Activated CD4-positive, alpha-beta T cell treated with anti-CD3 and anti-CD28 coated beads, Interleukin-2, amount 50 U/mL, for 1 hour (primary cell): ENCODE measurements at places on chromosomes 4 and X.
A peak's percentile ranks its signal among the peaks of the same experiment; 100 is the strongest.

GRCh38 chrX:132631579-132632232 is 142.9 kb upstream of the MBNL3 start:
- DNase-seq, result no peak

- DNase-seq, result no peak
Measured at GRCh38 chr4:14767142-14767541, 235.1 kb upstream of the CPEB2 start.

DNA sequence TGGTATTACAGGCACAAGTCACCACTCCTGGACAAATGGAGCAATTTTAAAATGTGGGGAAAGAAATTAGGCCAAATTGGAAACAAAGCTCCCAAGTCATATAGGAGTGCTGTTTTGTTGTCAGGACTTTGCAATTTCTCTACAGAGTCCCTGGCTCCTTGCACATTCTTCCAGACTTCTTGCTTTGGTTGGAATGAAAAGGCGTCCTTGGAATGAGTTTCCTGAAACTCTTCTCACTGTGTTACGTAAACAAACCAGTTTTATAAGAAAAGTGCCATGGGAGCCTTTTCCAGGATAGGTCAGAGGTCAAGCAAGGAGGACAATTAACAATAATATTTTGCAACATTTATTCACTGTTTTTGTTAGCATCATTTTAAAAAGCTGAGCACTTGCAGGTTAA is 32.4 kb upstream of the KIT start:
- DNase-seq, result no peak

- peak; percentile 94 for DNase-seq
Measured at GRCh38 chr4:77156533-77156911, 485 bp upstream of the CCNG2 start.

GRCh38 chrX:44401151-44401550 is 57.7 kb upstream of the EFHC2 start:
- no peak for DNase-seq

- peak; percentile 77 for DNase-seq
Measured at GRCh38 chrX:153947009-153947769, 2.7 kb upstream of the RENBP start.

GRCh38 chrX:18890049-18890381 is 93.9 kb downstream of the PHKA2 start:
- DNase-seq, result no peak

GRCh38 chr4:27764526-27764837 is 903.8 kb downstream of the STIM2 start:
- DNase-seq, result no peak

DNA sequence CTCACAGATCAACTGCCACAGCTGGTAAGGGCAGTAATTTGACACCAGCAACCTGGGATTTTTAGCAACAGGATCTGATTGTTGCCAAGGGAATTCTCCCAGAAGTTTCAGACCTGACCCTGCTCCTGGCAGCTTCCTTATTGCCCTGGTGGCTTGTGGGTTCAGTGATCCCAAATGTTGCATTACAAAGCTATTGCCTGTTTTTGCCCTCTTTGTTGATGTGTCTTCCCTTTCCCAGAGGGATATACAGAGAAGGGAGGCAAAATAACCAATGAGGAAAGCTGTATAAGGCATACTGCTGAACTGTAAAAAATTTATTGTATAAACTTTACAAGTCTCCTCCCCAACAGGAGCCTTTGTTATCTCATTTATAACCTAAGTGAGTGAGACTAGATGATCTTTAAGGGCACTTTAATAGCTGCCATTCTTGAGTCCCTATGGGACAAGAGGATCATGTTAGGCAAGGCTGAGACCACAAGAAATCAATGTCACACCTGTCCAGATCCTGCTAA is 22.2 kb downstream of the VSIG4 start:
- DNase-seq, result no peak

DNA sequence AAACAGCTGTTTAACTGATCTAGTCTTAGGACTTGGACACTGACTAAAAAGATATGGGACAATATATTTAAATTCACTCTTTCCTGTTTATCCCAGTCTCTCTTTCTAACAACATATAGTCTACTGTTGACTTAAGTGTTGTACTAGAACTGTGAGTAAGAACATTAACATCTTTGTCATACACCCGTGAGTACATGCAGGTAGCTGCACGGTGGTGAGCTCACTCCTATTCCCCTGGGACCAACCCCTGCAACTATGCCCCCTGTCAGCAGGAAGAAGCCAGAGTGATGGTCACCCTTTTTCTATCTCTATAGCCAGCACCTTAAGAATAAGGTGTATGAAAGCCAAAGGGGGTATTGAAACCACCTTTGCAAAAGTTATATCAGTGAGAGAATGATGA is 17.6 kb downstream of the TBL1X start:
- no peak for DNase-seq

DNA sequence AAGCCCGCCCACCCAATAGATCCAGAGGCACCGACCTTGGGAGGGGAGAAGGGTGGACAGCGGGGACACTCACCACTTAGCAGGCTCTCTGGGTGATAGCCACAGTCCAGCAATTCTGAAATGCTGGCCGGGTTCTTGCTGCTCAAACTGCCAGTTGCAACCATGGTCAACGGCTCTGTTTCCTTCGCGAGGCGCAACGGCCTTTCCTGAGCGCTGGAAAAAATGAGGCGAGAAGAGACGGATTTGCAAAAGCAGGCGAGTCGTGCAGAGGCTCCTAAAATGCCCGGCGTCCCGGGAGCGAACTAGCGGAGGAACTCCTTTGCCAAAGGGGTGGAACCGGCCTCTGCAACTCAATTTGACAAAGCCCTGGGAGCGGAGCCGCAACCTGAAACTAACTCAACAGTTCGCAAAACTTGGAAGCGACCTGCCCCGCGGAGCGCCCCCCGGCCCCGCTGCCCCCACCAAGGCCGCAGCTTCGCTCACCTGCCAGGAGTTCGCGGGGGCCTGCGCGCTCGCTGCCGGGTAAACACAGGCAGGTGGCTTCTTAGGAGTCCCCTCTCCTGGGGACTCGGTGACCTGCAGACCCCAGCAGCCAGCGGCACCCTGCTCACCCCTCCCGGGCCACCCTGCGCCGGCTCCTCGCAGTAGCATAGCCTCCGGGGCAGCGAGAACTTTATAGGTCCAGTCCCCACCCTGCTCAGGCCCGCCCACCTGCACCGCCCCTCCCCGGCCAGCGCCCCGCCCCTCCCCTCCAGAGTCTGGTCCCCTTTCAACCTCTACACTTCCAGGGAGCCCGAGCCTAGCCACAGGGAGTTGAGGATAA is at the start of gene DDIT4L:
Gene DDIT4L, minus strand, starts transcription at position 649 of the 823 bp plus-strand sequence. Its CDS starts 485 bp downstream, at position 164.
- peak; percentile 7 for DNase-seq

DNA sequence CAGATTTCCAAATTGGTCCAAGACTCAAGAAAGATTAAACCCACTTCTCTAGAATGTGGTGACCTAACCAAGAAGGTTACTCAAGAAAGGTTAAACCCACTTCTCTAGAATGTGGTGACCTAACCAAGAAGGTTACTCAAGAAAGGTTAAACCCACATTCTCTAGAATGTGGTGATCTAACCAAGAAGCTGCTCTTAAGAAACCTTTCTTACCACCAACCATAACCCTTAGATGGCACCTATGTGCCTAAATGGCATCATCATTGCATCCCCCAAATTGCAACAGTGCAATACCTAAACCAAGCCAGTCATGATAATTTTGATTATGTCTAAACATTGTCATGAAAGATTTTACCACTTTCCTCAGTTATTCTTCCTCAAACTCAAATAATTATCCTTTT is 49.2 kb downstream of the IDS start:
- no peak for DNase-seq

DNA sequence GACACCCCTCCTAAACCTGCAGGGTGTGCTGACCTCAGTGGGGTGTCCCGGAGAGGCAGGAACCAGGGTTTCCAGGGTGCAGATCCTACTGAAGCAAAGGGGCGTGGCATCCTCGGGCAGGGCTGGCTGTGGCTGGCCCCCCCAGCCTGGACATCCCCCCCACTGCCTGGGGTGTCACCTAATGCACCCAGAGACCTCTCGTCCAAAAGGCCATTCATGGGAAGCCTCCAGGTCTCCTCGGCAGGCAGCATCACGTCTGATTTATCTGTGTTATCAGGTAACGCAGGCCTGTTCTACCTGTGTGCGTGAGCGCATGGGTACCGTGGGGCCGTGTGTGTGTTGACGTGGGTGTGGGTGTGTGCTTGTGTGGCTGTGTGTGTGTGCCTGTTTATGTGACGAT is 210.0 kb downstream of the SHOX start:
- DNase-seq, result no peak

- DNase-seq, result no peak
Measured at GRCh38 chr4:147487616-147488015, 6.7 kb downstream of the EDNRA start.
